CD4-positive, CD25-positive, alpha-beta regulatory T cell (primary cell): ENCODE measurements at places on chromosomes 4 and X. TPM values are rescaled to one million over a fixed set of nuclear protein-coding genes. Genes with fewer than 3 reads are reported as not detected.

Gene NR3C2
- 1.2 TPM for polyA plus RNA-seq

Gene PIGA
- polyA plus RNA-seq, result 5.5 TPM

Gene TMSB15B
- polyA plus RNA-seq, result 14.7 TPM

Gene TCEAL6
- polyA plus RNA-seq, result not detected

Gene CXCL3
- not detected for polyA plus RNA-seq

Gene FAM47E
- polyA plus RNA-seq, result not detected

DNA sequence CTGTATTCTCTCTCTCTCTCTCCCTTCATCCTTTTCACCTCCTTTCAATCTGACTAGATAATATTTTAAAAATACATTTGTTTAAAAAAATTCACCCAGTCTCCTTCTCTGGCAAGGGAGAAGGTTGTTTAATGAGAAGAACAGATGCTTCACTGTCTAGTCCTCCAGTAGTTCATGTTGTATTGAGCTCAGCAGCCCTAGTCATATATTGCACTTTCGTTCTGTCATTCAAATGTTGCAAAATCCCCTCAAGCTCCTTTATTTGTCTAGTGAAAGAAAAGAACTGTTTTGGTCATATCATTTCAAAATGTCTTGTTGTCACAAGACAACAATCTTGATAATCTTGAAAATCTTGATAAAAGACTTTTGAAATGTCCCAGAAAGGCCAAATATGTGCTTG is 248.0 kb downstream of the GALNTL6 start:
- no peak for DNase-seq

GRCh38 chrX:6120329-6120728 is 108.3 kb downstream of the NLGN4X start:
- no peak for DNase-seq

DNA sequence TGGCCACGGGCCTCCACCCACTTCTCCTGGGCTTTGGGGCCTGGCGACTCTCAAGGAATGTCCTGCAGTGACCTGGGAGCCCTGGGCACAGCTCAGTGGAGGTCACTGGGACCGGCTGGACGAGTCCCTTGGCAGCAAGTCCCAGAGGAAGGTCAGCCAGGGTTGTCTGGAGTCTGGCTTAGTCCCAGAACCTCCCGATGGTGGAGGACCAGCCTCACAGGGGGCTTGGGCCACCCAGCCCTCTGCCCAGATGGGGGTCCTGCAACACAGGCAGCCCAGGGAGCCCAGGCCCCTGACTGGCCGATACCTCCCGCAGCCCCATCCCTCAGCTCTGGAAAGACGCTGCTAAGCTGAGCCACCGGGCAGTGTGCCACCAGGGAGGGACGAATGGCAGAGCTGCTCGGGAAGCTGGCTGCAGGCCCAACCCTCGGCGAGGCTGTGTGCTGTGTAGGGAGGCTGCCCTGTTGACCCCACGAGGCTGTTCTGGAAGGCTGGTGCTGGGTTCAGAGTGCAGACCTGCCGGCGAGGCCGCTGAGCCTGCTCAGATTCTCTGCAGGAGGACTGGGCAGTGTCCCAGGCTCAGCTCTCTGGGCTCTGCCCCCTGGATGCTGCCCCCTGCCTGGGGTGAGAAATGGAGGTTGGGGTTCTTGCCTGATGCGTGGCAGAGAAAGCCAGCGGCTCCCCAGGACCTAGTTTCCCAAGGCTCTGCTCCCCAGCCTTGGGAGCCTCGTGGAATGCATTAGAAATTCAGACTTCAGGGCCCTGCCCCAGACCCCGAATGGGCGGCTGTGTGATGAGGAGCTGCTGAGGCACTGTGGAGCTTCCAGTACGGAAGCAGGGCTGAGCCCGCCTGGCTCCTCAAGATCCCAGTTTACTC is 61.7 kb downstream of the ADRA2C start:
- DNase-seq, result no peak

- DNase-seq, result no peak
Measured at GRCh38 chrX:149363965-149364364, 141.1 kb downstream of the IDS start.

- DNase-seq, result no peak
Measured at GRCh38 chr4:71188156-71188640, 150.6 kb upstream of the SLC4A4 start.

- DNase-seq, result no peak
Measured at GRCh38 chrX:19647159-19647558, 131.9 kb upstream of the MAP3K15 start.

GRCh38 chr4:72084587-72085011 is 52.8 kb downstream of the NPFFR2 start:
- DNase-seq, result no peak

GRCh38 chr4:21827575-21827974 is 121.0 kb downstream of the KCNIP4 start:
- DNase-seq, result no peak

GRCh38 chr4:183400035-183400434 is 44.4 kb upstream of the CDKN2AIP start:
- no peak for DNase-seq

- no peak for DNase-seq
Measured at GRCh38 chrX:19649226-19649995, 134.1 kb upstream of the MAP3K15 start.

DNA sequence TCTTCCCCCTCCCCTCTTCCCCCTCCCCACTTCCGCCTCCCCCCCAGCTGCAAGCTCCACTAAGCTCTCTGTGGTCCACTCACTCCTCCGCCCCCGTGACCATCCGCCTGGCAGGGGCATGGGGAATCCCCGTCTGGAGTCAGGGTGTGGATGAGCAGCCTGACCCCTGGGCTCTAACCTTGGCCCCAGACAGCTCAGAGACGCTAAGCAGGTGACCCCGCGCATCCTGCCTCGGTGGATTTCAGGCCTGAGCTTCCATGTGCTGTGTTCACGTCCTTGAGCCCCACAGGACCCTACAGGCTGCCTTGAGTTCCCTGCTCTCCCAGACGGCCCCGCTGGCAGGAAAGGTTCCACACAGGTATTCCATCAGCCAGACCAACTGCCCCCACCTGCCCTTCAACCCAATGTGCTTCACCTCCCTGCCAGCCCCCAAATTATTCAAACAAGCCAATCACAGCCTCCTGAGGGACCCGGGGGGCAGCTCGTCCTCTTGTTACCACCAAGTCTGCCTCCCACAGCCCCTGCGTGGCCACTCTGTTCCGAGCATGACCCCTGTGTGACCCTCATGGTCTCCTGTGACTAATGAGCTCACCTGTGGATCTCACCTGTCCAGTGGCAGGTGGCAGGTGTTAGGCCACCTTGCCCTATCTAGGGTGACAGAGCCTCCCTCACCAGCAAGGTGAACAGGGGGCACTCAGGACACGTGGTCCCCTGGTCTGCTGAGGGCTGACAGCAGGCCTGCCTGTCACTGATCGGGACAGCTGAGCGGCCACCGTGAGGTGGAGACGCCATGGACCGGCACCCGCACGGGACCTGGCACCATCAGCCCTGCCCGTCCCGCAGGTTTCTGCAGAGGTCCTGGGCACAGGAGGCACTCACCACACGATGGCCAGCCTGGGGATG is 73.2 kb upstream of the MXD4 start:
- no peak for DNase-seq

DNA sequence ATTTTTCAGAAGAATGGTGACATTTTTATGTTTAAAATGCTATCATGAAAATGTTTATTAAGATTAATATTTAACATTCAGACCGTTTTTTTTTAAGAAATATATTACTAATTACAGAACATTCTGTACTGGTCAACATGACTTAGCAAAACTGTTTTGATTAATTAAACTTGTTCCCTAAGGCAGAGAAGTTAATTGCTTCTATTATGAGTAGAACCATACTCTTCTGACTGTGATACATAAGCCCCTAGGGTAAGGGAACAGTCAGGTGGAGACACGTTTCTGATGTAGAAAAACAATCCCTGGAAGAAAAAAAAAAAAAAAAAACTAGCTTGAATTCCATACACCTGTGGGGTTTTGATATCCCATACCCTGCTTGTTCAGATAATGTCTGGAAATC is 97.4 kb downstream of the GPM6A start:
- DNase-seq, result no peak

DNA sequence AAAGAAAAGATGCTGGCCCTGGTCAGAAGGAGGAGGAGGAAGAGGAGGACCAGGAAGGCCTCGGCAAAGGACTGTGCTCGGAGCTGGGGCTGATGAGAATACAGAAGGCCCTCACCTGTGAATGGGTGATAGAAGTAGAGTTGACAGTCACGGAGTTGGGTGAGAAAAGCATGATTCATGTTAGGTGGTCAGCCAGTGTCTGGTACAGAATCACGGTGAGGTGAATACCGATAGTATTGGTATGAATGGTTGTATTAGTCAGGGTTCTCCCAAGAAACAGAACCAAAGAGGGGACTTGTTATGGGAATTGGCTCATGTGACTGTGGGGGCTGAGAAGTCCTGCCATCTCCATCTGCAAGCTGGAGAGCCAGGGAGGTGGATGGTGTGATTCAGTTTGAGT is 32.5 kb upstream of the FAM156A start:
- no peak for DNase-seq
